SK-N-MC (cell line): ENCODE measurements at places on chromosomes 4 and X.

DNA sequence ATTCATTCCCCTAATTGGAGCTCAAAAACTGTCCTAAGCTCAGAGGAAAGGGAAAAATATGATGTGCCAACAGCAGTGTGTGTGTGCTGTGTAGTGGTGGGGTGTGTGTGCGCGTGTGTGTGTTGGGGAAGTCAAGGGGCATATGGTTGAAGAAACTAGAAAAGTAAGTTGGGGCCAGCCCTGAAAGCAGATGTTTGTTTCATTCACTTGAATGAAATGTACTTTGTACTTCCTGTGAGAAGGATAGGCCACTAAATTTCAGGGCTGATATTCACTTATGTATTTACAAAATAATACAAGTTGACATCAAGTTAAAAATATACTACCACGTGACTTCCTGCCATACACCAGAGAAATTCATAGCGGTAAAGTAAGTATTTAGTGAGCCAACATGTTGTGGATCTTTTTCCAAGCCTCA is 151.3 kb upstream of the JADE1 start:
- DNase-seq = no peak

DNA sequence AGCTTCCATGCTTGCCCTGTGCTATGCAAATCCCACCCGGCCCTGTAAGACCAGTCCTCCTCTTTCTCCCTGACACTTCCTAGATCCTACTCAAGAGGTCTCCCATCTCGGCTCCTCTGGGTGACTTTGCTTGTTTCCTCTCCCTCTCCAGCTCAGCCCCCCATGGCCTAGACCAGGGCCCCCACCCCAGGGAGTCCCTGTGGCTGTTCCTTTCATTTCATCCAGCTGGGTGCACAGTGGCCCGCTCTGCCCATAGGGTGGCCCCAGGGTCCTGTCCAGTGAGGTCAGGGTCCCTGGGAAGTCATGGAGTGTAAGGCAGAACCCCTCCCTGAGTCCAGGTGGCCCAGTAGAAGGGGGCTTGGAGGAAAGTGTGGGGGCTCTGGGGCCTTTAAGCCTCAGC is 52.3 kb upstream of the NKX1-1 start:
- DNase-seq = no peak

GRCh38 chr4:189278597-189279165 is 662.0 kb upstream of the FRG1 start:
- DNase-seq = no peak

GRCh38 chrX:86809651-86810050 is 661.4 kb downstream of the DACH2 start:
- no peak for DNase-seq

DNA sequence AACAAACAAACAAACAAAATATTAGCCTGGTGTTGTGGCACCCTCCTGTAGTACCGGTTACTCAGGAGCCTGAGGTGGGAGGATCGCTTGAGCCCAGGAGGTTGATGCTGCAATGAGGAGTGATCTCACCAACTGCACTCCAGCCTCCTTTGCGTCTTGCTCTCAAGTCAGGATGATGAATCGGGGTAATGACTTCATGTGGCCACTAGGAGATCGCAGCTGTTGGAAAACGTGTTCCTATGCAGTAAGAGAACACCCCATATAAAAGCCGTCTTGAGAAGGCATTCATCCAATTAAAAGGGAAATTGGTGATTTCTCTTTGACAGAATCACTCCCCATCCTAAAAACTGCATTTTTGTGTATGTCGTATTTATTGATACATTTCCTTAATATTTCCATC is 6.9 kb downstream of the CCNB3 start:
- DNase-seq = no peak

DNA sequence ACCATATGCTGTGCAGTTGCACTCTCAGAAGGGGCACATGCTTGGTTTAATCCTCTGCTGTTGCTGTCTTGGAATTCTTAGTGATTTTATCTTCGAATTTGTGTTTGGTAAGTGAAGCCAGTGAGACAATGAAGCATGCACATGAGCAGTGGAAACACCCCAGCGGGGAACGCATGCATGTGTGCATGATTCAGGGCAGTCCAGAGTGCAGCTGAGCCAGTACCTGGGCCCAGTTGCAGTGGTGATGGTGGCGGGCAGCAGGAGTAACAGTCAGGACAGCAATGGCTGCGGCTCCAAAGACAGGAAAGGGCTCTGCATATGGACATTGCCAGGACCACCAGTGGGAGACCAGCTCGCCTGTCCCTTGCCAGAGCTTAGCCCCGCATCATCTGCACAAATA is 14.3 kb upstream of the TMEM165 start:
- DNase-seq = no peak

GRCh38 chrX:69138512-69138911 is 26.7 kb downstream of the PJA1 start:
- no peak for DNase-seq

- DNase-seq = no peak
Observed at GRCh38 chr4:71833232-71833900, 49.5 kb upstream of the GC start.

- no peak for DNase-seq
Observed at GRCh38 chr4:159062381-159062780, 40.5 kb upstream of the RAPGEF2 start.

DNA sequence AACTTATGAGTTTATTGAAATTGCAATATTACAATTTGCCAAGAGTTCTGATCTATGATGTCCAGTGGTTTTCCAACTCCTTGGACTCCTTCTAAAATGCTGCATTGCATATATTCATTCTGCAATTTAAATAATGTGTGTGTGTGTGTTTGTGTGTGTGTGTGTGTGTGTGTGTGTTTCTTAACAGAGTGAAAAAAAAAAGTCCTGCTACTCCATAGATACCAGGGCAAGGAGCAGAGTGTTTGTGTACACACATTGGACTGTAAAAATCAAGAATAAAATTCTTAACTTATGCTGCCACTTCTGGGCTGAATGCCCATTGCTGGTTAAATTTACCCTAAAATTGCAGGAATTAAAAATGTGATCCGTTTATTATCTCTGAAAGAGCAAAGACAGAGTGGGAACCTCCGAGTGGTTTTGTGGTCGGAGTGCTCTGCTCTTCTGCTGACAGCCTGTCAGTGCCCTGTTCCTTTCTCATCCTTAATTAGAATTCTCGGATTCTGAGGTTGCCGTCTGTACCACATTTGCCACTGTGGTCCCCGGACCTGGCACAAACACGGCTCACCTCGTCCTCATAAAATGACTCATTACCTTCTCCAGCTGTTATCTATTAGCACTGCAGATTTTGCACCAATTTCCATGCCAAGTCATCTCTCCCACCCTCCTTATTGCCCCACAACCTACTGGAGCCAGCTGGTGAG is 355.5 kb downstream of the KCNIP4 start:
- DNase-seq = no peak

GRCh38 chrX:66833426-66833825 is 194.5 kb upstream of the EDA2R start:
- no peak for DNase-seq

- no peak for DNase-seq
Observed at GRCh38 chr4:1195109-1195671, 22.8 kb upstream of the SPON2 start.
